GM23338 (cell line): ENCODE measurements at places on chromosomes 5 and 9.
A peak's percentile ranks its signal among the peaks of the same experiment; 100 is the strongest.

DNA sequence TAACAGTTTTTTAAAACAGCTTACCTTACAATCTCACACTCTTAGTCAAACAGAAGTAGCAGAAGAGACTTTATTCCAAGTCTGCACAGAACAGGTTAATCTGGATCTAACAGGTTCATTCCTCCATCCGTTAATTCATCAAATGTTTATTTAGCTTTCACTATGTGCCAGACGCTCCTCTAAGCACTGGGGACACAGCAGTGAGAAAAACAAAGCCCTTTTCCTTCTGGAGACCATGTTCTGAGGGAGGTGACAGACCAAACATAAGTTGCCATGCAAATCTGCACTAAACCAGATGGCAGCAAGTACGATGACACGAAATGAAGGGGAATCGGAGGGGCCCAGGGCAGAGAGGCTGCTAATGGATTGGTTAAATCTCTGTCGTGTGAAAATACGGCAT lies 17.1 kb upstream of the GLIPR2 start:
- no peak for DNase-seq

DNA sequence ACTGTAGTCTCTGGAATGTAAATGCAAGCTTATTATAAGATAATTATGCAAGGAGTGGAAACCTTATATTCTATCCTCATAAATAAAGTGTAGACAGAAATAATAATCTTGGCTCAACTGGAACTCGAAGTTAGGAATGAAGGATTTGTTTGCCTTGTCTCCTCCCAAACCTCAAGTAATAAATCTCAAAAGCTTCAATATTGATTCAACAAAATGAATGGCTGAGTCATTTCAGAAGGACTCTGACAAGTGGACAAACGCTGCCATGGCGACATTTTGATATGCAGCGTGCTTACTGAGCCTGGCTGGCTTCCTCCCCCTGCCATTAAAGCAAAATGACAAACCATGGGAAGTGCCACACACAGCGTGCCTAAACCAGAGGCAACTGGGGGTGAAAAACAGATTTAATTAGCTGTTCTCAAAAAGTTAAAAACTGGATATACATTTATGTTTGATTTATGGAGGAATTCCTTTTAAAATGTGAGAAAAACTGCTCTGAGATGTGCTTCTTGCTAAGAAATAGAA lies 10.5 kb upstream of the ADGRV1 start:
- peak; percentile 32 for DNase-seq

DNA sequence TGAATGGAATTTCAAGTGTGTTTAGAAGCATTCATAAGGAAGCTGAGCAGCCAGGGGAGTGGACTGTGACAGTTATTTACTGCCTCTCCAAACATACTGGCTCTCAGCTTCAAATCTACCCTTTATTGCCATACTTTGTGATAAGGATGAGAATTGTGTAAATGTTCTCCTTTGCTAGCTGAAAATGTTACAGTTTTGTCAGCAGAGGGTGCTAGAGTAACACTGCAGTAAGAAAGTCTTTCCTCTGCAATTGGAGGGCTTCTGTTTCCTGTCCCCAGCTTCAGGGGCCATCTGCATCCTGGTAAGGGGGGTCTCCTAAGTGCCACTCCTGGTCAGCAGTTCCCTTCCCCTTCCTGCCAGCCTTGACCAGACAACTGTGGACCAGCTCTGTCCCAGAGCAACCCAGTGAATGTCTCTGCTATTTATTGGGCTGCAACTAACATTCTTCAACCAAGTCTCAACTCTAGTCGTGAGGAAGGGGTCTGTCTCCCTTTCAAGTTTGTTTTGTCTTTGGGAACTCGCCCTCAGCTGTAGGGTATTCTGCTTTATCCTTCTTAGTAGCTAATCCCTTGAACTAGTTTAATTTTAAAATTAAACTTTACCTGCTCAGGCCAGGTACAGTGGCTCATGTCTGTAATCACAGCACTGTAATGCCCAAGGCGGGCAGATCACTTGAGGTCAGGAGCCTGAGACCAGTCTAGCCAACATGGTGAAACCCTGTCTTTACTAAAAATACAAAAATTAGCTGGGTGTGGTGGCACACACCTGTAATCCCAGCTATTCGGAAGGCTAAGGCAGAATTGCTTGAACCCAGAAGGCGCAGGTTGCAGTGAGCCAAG lies 45.3 kb downstream of the RAPGEF6 start:
- peak; percentile 82 for DNase-seq

DNA sequence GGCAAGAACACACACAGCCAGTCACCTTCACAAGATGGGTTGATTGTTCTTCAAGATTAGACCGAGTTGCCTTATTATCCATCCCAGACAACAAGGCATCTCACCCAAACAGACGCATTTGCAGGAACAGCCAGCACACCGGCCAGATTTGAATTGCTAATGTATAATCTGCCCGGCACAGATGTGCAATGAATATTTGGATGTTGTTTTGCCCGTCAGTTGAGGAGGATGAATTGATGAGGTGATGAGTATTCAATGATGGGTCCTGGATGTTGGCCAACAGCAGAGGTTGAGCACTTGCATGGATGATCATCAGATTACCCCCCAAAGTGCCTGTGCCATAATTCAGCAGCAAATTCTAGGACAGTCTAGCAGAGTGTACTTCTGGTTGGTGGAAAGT lies 20.1 kb downstream of the ALG2 start:
- no peak for DNase-seq

GRCh38 chr5:22918511-22918910 lies 65.4 kb upstream of the CDH12 start:
- no peak for DNase-seq

GRCh38 chr5:7393921-7394799 lies 1.8 kb upstream of the ADCY2 start:
- DNase-seq = no peak

GRCh38 chr5:133531178-133531577 lies 81.2 kb downstream of the FSTL4 start:
- no peak for DNase-seq

GRCh38 chr9:5949103-5949699 lies 58.5 kb downstream of the MLANA start:
- no peak for DNase-seq

DNA sequence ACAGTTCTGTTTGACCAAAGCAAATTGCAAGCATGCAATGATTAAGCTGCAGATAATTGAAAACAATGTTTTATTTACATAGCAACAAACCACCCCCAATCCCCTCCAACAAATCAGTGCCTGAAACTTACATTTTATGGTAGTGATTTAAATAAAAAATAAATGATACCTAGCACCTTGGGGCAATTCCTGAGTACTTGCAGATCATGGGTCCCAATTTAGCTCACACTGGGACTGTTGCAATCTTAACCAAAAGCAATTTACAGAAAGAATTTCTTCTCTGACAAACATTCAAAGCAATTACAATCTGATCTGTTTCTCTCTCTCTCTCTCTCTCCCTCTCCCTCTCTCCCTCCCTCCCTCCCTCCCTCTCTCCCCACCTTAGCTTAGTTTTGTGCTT lies 345.7 kb upstream of the PCSK5 start:
- no peak for DNase-seq

GRCh38 chr9:4875559-4875958 lies 82.8 kb downstream of the RCL1 start:
- DNase-seq = no peak

- DNase-seq = no peak
These were observed 239.1 kb downstream of the ELAVL2 start for GRCh38 chr9:23586906-23587305.

DNA sequence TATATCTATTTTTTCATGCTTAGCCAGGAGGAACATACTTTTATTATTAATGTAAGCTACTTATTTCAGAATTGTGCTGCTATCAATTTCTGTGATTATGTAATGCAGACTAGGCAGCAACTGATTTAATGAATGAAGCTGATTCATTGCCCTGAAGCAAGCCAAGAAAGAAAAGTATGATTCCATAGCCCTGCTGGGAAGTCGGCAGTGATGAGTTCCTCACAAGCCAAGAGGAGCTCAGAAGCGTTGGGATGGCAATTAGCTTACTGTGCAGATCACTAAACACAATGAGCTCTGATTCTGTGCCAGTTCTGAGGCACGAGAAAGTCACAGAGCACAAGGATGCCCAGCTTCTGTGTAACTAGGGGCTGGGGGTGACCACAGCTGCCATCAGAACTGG lies 254.3 kb upstream of the KLF9 start:
- no peak for DNase-seq

DNA sequence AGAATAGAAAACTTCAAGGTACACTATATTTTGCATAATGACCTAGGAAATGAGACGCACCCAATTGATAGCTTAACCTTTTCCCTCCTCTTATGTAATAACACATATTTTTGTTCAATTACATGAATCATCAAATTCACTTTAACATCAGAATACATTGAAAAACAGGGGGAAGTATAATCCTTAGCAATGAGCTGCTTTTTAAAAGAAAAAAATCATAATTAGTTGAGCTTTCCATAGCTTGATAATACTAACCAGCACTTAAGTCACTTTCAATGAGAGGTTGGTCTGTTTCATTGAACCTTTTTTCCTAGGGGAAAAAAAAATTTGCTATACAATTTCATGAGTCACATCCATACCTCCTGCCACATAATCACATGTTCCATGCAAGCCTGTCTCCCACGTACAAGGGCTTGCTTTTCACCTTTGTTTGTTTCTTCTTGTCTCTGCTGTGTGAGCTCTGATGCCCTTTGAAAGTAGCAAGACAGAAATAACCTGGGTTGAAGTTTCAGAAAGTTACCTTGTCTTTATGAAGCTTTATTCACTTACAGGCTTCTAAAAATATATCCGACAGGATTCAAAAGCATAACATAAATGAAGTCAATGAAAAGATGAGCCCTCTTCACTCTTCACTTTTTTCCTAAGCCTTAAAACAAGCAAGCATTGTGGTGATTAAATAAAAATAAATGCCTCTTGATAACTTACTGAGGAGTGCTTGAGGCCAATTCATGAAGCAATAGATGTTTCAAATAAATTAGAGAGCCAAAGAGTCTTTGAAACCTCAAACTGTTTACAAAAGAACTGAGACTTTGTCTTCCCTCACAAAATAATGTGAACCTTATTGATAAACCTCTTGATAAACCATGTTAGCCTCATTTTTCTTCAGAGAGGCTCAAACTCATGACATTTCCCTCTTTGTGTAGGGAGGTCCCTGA lies 108.5 kb downstream of the FEM1C start:
- no peak for DNase-seq

- no peak for DNase-seq
These were observed 51.9 kb upstream of the ENTREP1 start for GRCh38 chr9:69273161-69273560.

GRCh38 chr9:76394960-76395252 lies 680 bp upstream of the RFK start:
- DNase-seq = peak; percentile 54

- no peak for DNase-seq
These were observed 217.5 kb downstream of the DRD1 start for GRCh38 chr5:175226506-175226905.
